GM18507 (cell line): ENCODE measurements at places on chromosomes 6 and 20.

DNA sequence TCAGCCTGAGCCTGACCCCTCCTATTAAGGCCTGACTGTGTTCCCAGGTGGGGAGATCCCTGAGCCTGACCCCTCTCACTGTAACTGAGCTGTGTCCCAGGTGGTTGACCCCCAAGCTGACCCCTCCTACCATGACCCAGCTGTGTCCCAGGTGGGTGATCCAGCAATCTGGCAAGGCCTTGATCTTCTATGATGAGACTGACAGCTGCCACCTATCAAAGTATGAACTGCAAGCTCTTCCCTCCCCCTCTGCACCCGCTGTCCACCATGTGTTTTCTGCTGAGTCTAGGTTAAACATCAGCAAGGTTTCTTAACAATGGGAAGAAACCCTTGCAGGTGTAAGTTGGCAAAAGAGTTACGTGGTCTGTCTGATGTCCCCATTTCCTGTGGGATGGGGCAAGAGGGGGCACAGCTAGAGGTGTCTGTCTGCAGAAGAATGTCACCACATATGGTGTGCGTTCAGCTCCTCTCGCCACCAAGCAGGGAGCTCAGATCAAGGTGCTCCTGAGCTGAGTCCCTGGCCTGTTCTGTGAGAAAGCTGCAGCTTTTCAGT, 5.9 kb downstream of the PXDC1 start:
- no peak for DNase-seq

DNA sequence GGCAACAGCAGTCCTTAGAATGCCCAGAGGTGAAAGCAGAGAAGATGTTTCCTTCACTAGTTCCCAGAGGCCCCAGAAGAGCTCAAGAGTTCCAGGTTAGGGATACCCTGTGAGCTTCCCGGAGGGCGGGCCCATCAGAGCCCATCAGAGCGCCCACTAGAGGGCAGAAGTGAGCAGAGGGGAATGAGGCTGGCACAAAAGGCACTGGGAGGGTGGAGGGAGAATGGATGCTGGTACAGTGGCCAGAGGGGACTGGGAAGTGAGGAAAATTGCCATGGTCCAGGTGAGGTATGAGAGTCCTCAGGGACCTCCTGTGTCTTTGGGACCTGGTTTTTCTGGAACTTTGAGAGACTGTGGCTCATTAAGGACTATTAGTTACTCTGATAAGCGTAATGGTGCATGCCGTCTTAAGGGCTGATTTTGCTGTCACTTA, 57.3 kb downstream of the LINC00237 start:
- DNase-seq, result peak; percentile 26

DNA sequence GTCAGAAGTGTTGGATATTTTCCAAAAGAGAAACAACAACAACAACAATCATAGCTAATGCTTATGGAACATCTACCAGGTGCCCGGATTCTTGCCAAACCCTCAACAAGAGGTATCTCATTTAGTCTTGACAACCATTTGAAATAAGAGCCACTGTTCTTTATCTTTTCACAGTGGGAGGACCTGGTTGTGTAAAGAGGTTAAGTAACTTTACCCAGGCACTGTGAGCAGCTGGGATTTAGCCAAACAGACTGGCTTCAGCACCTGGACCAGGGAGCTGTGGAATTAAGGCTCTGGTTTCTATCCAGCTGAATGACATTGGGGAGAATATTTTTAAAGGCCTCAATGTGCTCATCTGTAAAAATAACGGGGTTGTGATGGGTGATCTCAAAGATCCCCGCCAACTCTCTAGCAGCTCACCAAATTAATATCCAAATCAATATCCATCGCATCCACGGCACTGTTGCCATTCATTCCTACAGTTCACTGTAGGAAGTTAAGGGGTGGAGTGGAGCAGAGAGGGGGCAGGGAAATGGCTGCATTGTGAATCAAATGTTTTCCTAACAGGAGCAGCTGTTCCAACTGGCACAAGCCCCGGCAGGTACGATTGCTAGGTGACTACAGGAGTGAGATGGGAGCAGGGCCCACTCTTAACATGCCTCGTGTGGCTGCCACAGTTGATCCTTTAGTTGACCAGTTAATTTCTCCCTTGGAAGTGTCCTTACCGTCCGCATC, 61.8 kb downstream of the GCNT2 start:
- DNase-seq, result no peak

- DNase-seq, result no peak
These were observed 4.7 kb upstream of the MICAL1 start for GRCh38 chr6:109460161-109460829.

DNA sequence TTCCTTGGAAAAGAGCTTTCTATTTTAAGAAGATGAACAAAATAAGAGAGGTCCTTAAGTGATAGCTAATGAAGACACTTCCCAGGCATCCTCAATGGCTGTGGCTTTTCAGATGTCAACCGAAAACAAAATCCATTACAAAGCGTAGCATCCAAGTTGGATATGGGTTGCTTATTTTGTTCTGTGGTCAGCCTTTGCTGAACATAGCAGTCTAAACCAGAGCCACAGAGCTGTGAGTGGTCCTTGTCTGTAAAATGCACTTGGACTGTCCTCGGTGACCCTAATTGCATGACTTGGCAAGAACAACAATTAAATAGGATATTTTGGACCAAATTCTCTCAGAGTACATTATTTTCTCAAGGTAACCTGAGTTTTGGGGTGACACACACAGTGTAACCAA, 10.4 kb upstream of the BFSP1 start:
- DNase-seq, result no peak

DNA sequence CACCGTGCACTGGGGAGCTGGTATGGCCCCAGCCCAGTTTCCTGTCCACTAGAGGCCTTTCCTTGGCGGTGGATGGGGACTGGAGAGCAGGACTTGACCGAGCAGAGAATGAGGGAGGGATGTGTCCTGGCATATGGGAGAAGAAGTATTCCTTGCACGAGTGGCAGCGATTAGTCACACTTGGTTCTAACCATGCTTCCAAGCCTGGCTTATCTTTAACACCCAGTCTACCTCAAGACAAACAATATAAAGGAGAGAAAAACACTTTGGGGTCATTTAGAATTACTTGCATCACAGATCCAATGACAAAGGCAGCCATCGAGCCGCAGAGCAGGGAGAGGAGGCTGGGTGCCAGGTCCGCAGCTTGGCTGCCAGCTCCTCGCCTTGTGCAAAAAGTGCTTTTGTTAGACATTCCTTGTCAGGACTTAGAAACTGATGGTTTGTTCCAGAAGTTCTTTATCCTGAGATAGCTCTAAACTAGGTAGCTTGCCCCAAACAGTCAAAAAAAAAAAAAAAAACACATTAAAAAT, 214.9 kb upstream of the GMDS start:
- DNase-seq, result no peak

- peak; percentile 66 for DNase-seq
These were observed 1.4 kb downstream of the MAPK13 start for GRCh38 chr6:36131511-36132245.

DNA sequence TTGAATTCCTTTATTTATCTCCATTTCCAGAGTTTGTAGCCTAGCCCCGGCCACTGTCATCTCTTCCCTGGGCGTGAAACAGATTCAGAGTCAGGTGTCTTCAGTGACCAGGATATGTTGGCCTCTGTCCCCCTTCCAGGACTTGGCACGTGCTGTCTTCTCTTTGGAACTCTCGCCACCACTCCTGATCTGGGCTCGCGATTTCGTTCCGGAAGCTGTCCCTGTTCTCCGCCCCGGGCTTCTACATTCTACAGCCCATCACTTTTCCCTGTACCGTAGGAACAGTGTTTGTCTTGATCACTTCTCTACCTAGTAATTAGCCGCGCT, 739 bp downstream of the GSS start:
- DNase-seq, result no peak

GRCh38 chr20:37670351-37670791, 23.5 kb upstream of the CTNNBL1 start:
- DNase-seq, result no peak

DNA sequence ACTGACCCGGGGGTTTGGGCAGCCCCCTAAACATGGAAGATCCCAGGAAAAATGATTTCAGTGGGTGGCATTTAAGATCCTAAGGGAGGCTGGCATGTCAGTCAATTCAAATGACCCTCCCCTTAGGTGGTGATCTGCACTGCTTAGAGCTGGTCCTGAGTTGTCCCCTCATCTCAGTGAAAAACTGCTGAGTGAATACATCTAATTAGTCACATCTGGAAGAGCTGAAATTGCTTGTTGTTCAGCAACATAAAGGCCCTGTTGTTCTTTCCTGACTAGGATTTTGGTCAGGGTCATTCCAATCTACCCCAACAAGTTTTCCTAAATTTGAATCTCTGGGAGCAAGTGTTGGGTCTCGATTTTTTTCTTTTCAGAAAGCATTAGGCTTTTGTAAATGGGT, 126.4 kb downstream of the LCA5 start:
- no peak for DNase-seq

DNA sequence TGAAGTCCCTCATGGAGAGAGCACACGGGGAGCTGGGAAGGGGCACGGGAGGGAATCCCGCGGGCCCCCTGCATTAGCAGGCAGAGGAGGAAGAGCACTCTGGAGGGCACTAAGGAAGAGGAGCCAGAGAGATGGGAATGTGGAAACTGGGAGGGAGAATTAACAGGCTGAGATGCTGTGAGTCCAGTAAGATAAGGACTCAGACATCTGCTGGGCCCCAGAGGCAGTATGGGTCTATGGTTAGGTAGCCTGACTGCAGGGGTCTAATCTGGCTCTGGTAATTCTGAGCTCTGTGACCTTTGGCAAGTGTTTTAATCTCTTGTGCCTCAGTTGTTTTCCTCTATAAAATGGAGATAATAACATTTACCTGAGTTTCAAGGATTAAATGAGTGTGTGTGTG, 15.7 kb upstream of the SRSF3 start:
- DNase-seq, result no peak

DNA sequence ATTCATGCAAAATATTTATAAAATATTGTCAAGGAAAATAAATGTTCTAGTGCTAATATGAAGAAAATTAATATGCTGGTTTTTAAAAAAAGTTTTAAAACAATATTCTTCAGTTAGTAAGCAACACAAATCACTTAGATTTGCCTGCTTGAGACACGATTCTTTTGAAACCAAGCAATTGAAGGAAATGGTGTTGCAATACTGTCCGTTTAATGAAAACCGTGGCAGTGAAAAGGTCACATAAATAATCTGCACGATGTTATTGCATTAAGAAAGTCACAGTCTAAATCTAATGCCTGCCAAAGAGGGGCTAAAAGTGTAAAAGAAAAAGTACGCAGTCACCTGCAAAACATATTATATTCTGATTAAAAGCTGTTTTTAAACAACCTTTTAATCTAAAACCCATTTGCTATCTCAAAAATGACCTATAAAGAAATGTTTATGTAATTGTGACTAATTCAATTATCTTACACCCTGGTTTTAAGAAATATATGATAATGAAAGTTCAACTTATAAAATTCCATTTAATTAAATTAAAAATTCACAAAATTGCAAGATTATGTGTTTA, 143.0 kb downstream of the GMDS start:
- no peak for DNase-seq

GRCh38 chr6:78578430-78578829, 288.9 kb upstream of the IRAK1BP1 start:
- no peak for DNase-seq

DNA sequence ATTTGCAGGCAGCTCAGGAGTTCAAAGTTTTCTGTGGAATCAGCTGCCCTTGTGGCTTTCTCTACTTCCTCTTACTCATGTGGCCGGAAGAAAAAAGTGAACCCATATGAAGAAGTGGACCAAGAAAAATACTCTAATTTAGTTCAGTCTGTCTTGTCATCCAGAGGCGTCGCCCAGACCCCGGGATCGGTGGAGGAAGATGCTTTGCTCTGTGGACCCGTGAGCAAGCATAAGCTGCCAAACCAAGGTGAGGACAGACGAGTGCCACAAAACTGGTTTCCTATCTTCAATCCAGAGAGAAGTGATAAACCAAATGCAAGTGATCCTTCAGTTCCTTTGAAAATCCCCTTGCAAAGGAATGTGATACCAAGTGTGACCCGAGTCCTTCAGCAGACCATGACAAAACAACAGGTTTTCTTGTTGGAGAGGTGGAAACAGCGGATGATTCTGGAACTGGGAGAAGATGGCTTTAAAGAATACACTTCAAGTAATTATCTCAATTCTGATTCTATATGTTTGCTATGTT, 1.1 kb downstream of the MGME1 start:
- DNase-seq, result peak; percentile 26

- peak; percentile 9 for DNase-seq
These were observed 86.3 kb upstream of the PROKR2 start for GRCh38 chr20:5402903-5403531.

- DNase-seq, result no peak
These were observed 166.0 kb downstream of the ARID1B start for GRCh38 chr6:156943166-156943565.

DNA sequence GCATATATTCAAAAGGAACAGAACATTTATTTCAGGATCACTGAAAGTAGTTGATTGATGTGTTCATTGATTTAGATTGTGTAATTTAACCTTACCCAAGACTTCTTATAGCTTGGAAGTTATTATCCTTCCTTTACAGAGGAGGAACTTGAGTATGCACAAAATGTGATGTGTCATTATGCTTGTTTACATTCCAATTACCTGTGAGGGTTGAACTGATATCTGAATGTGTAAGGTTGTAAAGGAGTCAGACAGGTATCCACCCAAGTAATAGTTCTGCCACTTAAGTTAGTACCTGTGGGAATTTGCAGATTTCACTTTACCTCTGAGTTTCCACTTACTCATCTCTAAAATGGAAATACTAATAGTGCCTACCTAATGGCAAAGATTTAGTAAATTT, 668.2 kb downstream of the DOK5 start:
- no peak for DNase-seq

- no peak for DNase-seq
These were observed 229.6 kb upstream of the RIN2 start for GRCh38 chr20:19528286-19529030.

DNA sequence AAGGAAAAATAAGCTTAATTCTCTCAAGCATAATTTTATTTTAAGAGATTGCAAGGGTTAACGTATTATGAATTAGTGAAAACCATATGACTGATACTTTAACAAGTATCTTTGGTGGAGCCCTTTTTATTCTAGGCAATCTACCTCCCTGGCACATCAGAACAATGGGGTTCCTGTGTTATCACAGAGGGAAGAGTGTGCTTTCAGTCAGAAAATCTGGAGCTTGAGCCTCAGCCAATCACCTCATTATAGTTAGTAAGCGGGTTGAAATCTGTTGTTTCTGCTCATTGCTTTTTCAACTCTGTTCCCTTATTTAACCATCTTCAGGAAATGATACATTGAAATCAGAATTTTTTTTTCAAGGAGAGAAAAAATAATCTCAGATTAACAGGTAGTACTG, 391 bp downstream of the ADGRF1 start:
- no peak for DNase-seq

- DNase-seq, result no peak
These were observed 59.6 kb downstream of the JARID2 start for GRCh38 chr6:15305496-15305895.

- no peak for DNase-seq
These were observed 124.0 kb downstream of the TOX2 start for GRCh38 chr20:44038681-44039123.
